ENCODE measurements at places on chromosomes 16 and 17.

DNA sequence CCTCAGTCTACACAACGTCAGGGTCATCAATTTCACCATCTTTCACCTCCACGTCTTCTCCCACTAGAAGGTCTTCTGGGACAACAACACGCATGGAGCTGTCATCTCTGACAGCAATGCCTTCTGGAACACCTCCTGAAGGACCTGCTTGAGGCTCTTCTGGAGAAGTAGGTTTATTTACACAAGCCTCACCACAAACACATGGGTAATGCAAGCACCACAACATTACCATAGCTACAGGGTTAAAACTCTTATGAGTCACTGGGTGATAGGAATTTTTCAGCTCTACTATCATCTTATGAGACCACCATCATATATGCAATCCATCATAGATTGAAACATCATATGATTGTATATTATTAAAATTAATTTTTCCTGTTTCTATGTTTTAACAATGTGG, 215.4 kb downstream of the CHD9NB start:
- DNase-seq = no peak

- no peak for DNase-seq
Observed at GRCh38 chr16:28189245-28189644, 22.5 kb downstream of the XPO6 start.

- no peak for DNase-seq
Observed at GRCh38 chr17:48542114-48542656, 2.7 kb downstream of the HOXB2 start.

- DNase-seq = no peak
Observed at GRCh38 chr17:52827526-52827925, 669.0 kb upstream of the CA10 start.

DNA sequence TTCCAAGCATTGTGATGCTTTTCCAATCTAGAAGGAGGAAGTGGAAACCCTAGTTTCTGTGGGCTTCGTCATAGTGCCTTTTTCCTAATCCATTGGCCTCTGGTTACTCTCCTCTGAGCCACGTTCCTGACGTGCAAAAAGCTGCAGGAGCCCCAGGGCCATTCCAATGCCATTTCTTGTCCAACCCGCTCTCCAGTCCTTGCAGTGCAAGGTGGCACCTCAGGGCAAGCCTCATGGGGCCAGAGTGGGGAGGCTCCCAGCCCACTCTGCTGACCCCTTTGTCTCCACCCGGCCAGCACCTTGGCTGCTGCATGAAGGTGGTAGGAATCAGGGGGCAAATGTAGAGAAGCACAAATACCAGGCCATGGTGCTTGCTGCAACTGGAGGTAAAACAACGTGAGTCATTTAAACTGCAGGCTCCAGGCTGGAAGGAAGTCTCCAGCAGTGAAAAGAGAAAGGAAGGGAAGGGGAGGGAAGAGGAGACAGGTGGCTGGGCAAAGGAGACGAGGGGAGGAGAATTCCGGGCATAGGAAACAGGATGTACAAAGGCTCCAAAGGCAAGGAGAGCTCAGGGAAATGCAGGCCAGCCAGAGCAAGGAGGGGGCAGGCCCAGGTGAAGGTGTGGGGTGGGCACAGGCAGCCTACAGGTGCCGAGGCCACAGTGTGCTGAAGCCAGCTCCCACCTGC, 168.2 kb upstream of the TNRC6C start:
- DNase-seq = no peak

DNA sequence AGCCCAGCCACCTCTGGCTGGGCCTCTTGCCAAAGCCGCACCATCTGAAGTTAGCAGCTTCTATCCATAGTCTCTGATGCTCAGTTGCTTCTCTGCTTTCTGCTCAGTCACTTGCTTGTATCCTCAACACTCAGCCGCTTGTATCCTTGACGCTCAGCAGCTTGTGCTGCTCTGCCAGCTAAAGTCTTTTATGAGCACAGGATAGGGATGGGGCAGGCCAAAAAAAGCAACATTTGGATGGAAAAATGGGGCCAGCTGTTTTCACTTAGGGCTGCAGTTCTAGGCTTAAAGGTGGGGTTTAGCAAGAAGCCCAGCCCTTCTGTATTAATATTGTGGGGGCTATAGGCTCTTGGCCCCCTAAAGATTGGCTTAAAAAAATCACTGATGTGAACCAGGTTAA, 739.4 kb downstream of the CDH8 start:
- DNase-seq = no peak

DNA sequence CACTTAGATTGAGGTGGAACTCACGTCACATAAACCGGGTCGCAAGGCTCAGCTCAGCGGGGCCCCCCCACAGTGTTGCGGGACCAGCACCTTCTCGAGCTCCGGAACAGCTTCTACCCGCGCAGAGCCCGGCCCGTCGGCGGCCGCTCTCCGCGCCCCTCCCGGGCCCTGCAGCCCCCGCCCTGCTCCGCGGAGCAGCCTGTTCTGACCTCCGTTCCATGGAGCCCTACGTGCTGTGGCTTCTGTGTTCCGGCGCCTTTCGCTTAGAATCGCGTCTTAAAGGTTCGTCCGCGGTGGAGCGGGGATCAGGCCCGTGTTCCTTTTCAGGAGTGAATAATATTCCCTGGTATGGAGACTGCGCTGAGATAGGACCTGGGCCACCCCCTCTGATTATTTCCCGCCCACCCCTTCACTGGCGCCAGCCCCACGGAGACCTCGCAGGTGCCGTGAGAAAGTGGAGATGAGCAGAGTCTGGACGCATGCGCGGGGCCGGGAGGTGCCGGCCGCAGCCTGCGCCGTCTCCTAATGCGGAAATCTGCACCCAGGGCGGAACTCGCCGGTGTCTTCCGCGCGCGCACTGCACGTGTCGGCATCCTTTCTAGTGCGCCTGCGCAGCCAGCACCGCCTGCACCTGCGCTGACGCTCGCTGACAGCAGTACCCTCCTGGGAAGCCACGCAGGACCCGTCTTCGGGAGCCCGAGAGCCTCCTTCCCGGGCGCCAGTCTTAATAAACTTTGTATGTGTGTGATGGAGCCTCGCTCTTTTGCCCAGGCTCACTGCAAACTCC, 30.9 kb downstream of the ZNF778 start:
- no peak for DNase-seq

DNA sequence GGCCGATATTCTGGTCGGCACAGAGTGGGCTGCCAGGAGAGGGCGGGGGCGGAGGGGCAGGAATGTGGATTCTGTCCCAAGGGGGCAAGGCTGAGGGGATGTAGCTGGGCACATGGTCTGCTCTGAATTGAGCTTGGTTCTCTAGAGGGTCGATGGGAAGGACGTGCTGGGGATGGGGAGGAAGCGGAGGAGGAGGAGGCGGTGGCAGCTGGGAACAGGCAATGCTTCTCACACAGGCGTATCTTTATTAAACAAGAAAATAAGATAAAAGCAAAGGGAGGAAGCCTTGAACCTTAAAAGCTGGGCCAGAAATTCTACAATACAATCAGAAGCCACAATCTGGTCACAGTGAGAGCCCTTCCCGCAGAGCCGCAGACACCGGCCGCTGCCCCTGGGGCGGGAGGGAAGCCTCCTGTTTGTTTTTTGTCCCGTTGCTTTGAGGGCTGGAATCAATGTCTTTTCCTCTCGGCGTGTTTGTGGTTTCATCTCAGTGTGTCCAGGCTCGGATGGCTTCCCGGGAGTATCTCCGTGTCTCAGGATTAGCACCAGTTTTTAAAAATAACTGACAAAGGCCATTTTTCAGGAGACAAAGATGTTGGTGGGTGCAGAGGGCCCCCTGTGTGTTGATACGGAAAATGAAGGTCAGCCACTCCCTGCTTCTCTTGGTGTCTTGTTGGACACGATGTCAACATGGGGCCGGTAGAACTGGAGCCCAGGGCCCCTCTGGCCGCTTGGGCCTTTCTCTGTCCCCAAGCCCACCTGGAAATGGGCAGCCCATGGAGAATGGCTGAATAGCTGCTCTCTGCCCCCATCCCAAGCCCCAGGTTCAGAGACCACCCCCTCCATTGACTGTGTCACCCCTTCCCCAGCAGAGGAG, 12.3 kb upstream of the SLC7A5 start:
- no peak for DNase-seq

- no peak for DNase-seq
Observed at GRCh38 chr16:2987833-2988232, 7.6 kb upstream of the PKMYT1 start.

DNA sequence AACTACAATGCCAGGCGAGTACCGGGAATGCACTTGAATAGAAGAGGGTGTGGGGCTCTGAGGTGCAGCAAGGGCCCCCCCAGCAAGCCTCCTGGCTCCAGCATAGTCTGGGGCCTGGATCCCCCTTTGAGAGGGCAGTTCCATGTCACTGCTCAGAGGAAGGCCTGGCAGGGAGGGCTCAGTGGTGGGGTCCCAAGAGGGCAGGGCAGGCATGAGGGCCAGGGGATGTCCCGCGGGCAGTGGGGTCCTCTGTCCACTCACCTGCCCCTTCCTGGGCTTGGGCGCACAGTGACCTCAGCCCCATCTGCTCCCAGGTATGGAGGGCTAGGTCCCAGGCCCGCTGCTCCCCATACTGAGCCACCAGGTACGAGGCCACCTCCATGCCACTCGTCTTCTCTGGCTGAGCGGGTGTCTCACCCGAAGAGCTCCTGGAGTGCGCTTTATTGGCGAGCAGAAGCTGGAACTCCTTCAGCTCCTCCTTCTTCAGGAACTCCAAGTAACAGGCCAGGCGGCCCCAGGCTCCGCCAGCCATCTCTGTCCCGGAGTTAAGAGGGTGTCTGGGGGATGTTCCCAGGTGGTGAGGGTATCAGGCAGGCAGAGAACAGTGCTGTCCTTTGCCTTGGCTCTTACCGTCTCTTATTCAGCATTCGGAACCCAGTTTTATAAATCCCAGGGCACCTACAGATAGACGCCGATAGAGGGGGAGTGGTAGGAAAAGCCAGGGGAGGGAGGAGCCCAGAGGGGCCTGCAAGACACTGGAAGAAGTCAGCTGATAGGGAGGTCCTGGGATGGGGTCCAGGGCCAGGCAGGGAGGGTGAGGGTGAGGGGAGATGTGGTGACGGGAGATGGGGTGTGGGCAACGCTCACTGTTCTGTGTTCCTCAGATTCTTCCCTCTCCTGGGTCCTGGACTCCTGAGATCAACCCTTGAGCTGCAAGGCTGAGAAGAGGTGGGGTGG, 605 bp downstream of the NLRP1 start:
- no peak for DNase-seq

GRCh38 chr17:10563991-10564660, 14.7 kb upstream of the MYH2 start:
- DNase-seq = no peak

- no peak for DNase-seq
Observed at GRCh38 chr16:27801289-27801945, 251.5 kb downstream of the KATNIP start.

- DNase-seq = peak; percentile 30
Observed at GRCh38 chr16:15899538-15900100, 11.2 kb upstream of the CEP20 start.

DNA sequence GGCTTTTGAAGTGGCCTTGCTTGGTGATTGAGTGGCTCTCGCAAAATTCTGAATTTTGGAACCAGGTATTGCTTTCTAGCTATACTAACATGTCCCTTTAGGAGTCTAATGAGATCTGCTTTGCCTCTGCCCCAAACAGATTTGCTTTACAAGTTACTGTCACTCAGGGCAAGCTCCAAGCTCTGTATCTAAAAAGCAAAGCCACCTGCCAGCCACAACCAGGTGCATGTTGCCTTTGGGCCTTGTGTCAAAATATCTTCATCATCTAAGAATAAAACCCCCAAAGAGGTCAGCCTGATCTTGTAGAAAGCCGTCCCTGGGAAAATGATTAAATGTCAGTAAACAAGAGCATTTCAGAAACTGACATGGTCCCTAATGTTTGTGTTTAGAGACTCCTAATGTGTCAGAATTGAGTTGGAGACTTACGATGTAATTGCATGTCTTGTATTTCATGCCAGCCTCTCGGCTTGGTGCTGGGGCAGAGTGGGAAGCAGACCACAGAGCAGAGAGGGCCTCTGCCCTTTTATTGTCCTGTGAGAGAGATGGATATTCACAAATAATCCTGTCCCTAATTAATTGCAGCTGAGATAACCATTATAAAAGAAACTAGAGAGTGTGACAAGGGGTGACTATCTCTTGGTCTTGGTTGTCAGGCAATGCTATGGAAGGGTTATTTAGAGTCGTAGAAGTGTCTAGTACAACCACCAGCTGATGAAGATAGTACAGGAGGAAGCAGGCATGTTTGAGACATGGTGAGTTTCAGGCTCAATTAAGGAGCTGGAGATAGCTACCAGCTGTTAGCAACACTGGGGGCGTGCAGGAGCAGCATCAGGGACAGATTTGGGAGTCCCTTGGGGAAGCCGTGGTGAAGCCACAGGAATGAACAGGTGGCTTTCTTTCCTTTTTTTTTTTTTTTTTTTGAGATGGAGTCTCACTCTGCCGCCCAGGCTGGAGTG, 90.7 kb downstream of the PITPNC1 start:
- DNase-seq = no peak

DNA sequence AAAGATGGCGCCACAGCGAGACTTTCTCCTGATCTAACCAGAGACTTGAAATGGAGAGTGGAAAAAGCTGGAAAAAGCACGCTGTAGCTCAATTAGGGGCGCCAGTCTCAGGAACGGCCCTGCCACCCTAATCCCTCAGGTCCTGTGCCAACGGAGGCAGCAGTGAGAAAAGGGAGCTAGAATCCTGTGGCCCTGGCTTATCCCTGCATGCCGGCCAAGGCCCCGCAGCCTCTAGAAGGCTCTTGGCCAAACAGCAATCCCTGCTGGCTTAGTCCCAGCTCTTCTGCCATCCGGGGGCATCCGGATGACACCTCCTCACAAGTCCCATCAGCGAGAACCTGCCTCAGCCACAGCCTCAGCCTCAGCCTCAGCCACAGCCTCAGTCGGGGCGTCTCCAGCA, 69.8 kb downstream of the MRM3 start:
- no peak for DNase-seq

DNA sequence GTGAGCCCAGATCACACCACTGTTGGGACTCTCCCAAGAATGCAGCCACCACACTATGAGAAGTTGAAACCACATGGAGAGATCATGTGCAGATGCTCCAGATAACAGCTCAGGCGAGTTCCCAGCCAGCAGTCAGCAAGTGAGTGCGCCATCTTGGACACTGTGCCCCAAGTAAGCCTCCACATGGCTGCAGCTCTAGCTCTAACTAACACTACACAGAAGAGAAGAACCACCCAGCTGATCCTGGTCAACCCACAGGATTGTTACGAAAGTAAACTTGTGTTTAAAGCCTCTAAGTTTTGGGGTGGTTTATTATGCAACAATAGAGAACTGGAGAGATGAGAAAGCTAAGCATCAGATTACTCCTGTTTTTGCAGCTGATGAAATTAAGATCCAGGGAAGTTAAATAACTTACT, 25.8 kb downstream of the SLC38A7 start:
- DNase-seq = no peak

DNA sequence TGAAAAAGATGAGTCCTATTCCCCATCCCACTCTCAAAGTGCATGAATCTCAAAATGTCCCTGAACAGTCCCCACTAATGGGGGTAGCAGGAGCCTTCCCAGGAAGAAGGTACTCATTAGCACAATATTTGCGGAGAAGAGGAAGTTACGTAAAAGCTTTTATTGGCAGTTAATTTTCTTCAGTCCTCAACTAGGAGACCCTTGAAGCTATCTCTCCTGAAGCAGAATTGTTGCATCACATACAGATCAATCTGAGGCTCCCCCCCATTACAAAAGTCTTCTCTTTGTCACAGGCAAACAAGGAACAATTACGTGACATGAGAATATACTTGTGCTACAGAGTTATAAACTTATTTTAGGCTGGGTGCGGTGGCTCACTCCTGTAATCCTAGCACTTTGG, 14.2 kb downstream of the SLFN12L start:
- DNase-seq = no peak

Data from large intestine (tissue), 12 donors.